Stimulated activated CD4-positive, alpha-beta T cell treated with anti-CD3 and anti-CD28 coated beads, Interleukin-2, amount 100 ng/mL, for 24 hours (primary cell): ENCODE measurements at places on chromosomes 16 and 17.
A peak's percentile ranks its signal among the peaks of the same experiment; 100 is the strongest.

DNA sequence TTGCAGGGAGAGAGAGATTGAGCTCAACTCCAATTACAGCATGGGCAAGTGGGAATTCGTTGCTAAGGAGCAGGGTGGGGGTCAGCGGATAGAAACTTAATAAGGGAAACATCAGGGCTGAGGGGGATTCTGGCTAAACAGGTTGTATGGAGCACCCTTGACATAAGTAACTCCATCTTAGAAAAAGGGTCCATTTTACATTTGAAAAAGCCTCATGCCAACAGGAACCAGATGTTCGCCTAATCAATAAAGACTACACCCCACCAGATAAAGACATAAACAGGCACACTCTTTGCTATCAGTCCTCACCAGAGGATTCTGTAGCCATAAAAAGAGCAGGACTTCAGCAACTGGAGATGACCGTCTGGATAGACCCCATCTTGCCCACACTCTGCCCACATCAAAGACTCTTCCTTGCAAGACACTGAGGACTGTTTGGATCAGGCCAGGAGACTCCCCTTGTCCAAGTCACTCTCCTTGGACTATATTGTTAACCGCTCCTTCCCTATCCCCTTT, 1.6 kb upstream of the LRRC75A start:
- DNase-seq = no peak

GRCh38 chr17:57739402-57740234, 5.5 kb downstream of the CCDC182 start:
- no peak for DNase-seq

GRCh38 chr16:89667633-89668032, 10.0 kb downstream of the SPATA33 start:
- no peak for DNase-seq

DNA sequence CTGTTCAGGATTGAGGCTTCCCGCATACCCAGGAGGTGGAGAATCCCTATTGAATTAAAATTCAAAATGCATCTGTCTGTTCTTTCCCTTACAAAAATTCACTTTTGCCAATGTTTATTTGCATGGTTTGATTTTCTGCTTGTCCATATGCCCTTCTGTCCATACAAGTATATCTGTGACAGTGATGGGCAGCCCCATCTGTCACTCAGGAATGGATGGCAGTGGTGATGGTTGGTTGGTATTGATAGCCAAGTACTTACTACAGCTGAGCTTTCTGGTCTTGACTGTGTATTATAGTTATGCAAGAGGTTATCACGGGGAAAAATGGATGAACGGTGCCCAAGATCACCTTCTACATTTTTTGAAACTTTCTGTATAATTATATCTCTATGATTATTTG, 171.0 kb downstream of the RBFOX1 start:
- no peak for DNase-seq

GRCh38 chr16:84562174-84562815, 55.6 kb downstream of the COTL1 start:
- DNase-seq = no peak

- DNase-seq = no peak
Measured at GRCh38 chr17:19744492-19744891, 3.6 kb downstream of the ALDH3A1 start.

GRCh38 chr16:9199311-9199710, 107.9 kb downstream of the HAPSTR1 start:
- DNase-seq = no peak

DNA sequence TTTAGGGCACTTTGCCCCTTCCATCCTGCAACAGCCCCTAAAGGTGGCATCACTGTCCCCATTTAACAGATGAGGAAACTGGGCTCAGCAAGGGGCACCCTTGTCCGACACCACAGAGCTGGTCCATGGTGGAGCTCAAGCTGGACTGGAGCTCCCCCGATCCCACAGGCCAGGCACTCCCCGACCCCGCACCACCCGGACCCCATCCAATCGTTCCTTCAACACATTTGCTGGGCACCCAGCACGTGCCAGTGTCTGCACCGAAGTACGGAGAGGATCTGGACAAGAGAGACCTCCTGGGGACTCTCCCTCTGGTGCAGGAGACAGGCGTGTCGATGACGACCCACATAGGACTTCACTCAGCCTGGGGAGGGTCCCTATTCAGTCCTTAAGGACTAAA, 13.4 kb downstream of the EMC6 start:
- DNase-seq = no peak

DNA sequence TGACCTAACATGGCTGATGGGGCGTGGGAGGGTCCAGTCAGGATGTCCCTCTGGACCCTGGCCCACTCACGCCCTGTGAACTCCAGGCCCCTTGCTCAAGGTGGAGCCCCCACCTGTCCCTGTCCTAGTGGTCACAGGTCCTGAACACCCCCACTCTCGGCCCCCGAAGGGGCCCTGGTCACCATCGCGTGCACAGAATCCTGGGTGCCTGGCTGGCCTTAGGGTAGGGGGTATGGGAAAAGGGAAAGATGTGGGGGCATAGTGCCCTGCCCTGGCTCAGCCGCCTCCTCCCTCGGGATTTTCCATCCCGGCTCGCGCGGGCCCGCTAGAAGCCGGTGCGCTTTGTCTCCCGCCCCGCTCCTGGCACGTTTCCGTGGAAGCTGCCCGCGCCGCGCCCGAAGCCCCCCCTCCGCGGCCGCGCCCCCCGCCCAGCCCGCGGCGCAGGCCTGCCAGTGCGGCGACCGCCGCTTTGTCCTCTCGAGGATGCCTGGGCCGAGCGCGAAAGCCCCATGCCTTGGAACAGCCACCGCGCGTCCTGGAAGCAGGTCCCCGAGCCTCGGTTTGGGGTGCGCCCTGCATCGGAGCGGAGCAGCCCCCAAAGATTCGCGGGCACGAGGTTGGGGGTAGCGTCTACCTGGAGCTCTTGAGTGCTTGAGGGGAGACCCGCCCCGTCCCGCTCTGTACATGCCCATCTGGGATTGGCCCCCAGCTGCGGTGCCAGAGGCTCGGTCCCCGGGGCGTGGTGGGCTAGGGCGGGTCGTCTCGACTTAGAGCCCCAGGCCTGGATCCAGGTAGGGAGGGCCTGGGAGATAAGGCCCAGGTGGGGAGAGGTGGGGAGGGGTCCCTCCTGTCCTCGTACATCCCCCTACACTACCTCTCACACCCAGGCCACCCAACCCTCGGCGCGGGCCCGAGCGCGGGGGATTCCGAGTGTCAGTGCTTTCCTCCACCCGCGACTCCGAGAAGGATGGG, 1.3 kb downstream of the SMPD3 start:
- no peak for DNase-seq

- DNase-seq = no peak
Measured at GRCh38 chr16:68781784-68782183, 44.7 kb downstream of the CDH1 start.

DNA sequence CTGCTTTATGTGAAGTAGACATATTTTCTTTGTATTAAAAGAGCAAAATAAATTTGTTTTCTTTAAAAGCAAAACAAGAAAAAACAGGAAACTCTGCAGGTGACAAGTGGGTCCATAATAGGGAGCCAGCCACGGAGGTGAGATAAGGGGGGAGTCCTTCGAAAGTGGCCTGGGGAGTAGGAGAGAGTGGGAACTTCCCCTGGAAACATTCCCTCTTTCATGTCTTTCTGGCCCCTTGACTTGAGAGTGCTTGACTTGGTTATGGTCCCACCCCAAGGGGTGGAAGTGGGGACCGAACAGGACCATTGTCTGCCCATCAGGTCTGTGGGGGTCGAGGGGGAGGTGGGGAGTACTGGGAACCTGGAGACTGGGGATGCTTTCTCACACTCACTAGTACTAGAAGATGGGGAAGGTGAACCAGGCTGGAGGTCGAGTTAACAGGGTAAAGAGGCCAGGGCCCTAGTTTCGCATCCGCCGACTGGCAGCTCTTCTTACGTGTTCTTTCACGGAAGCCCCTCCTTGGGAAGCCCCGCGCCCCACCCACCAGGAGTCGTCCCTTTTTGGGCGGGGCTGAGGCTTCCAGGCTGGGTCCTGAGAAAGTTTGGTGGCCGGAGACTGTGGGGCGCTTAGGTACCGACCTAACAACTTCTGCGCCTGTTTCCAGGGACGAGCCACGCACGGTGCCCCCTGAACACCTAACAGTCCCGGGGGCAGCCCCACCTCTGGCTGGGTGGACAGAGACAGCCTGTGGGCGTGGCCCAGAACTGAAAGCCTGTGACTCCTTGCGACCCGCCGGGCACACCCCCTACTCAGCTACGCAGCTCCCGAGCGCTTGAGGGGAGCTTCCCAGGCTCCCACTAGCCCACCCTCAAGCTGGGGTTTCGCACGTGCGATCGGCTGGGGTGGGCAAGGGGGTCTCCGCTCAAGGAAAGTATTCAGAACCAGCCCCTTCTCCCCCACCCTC, 790 bp downstream of the TRADD start:
- DNase-seq = peak; percentile 81

- no peak for DNase-seq
Measured at GRCh38 chr17:9018726-9019125, 2.6 kb upstream of the NTN1 start.

DNA sequence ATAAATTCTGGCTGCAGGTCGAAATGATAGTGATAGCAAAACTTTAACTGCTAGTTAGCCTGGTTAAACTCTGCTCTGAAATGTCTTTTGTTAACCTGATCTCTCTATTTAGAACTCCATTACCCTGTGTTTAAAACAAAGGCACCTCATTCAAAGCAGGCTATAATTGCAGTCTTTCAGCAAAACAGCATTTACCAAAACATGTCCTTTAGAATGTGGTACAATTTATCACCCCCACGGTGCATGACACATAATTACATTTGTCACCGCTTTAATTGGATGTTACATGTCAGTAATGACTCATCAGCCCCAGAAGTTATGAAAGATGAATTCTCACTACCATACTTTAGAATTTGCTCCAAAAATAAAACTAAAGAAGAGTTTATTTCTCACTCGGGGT, 295.4 kb downstream of the TOX3 start:
- no peak for DNase-seq

GRCh38 chr17:34412534-34412933, 49.5 kb upstream of the CCL1 start:
- no peak for DNase-seq

DNA sequence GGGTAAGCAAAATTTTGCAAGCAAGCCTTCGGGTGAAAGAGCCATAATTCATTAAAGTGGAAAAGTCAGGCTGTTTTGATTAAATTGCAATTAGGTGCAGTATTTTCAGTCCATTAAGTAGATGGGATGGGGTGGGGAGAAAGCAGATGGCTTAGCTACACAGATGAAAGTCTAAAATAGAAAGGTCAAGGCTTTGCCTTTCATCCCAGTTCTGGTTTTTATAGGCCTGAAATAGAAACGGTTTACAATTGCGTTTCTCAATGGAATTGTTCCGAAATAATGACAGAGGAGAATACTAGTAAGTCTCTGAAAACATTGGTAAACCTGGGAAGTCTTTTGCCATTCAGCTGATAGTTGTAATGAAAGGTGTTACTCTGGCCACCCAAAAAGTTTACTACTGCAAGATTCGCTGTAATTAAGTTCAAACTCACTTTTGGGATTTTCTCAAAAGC, 1.5 kb downstream of the PPM1E start:
- no peak for DNase-seq

DNA sequence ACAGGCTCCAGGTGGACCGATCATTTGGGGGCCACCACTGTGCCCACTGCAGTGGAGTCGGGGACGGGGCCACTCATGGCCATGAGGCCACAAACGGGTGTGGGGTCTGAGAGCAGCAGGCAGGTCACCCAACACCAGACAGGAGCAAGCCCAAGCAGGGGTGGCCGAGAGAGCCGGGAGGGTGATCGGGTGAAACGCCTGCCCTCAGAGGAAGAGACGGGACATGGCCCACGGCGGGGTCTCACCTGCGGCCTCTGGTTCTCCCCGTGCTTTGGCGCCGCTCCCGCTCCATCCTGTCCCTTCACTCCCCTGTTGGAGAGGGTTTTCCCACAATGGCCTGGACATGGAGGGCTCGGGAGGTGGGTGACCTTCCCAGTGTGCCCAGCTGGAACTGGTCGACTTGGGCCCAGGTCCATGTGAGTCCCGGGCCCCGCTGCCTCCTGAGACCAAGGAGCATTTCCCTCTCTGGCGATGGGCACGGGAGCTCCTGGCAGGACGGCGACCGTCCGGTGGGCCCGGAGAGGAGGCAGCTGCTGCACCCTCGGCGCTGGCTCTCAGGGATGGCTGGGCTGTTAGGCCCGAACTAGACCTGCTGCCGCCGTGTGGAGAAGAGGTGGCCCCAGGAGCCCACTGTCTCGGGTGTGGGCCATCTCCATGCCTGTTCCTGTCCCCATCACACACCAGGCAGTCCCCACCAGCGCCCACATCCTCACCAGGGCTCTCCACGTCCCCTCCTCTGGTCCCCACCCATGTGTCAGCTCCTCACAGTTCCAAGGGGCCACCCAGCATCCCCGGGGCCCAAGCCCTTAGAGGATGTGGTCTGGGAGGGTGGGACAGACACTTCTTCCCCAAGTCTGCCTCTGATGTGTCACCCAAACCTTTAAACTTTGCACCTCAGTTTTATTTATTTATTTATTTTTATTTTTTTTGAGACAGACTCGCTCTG, 13.4 kb upstream of the BAHCC1 start:
- no peak for DNase-seq

GRCh38 chr16:85785927-85786326, 13.4 kb downstream of the EMC8 start:
- DNase-seq = no peak

- DNase-seq = no peak
Measured at GRCh38 chr16:58266336-58266735, 28.5 kb downstream of the PRSS54 start.

- DNase-seq = no peak
Measured at GRCh38 chr17:50697663-50698272, 9.9 kb downstream of the ANKRD40 start.

GRCh38 chr16:73390491-73390890, 342.6 kb upstream of the ZFHX3 start:
- DNase-seq = no peak

GRCh38 chr17:35747540-35748017, 5.5 kb downstream of the GAS2L2 start:
- DNase-seq = peak; percentile 85

GRCh38 chr17:58281511-58282011, 826 bp upstream of the MPO start:
- no peak for DNase-seq

GRCh38 chr16:75471723-75472633, 7.5 kb upstream of the TMEM170A start:
- DNase-seq = peak; percentile 27

DNA sequence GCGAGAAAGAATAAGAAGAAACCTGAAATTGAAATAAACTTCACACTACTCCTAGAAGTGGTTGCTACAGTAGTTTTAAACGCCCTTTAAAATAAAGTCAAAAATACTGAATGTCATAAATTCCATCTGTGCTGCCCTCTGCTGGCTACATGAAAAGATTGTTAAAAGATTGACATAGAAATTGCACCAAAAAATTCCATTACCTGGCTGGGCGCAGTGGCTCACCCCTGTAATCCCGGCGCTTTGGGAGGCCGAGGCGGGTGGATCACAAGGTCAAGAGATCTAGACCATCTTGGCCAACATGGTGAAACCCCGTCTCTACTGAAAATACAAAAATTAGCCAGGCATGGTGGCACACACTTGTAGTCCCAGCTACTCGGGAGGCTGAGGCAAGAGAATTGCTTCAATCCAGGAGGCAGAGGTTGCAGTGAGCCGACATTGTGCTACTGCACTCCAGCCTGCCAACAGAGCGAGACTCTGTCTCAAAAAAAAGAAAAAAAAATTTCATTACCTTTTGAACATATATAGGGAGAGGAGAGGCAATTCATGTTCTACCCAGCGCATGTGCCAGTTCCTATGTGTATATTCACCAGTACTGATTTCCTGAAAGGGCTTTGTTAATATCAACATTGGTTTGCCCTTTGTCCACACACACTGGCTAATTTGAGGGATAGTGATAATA, 36.5 kb downstream of the CYTH1 start:
- DNase-seq = peak; percentile 69
